ENCODE measurements at places on chromosomes 16 and 17. TPM values are rescaled to one million over a fixed set of nuclear protein-coding genes. Genes with fewer than 3 reads are reported as not detected.
A peak's percentile ranks its signal among the peaks of the same experiment; 100 is the strongest.

The VKORC1 gene
- 57.1 TPM for polyA plus RNA-seq

The RNU2-1 gene
- 1.1 TPM for polyA plus RNA-seq

The PTX4 gene
- 0.56 TPM for polyA plus RNA-seq

The RNF40 gene
- 72.0 TPM for polyA plus RNA-seq

The NPIPB6 gene
- polyA plus RNA-seq: not detected

GRCh38 chr17:76452127-76452659 is 759 bp downstream of the UBE2O start:
- DNase-seq: no peak

DNA sequence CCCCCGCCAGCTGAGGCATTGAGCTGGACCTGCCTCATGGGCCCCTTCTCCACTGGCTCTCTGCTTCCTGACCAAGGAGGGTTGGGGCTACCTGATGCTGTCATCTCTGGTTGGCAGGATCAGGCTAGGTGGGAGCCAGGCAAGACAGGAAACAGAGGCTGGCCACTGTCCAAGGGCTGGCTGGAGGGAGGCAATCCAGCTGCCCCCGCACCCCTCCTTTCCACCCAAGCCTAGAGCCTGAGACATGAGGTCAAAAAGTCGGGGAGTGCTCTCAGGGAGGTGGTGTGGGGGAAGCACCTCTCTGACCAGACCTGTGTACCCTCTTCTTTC is 14.5 kb downstream of the NGFR start:
- DNase-seq: no peak

GRCh38 chr17:75476752-75477489 is 20.5 kb downstream of the TMEM94 start:
- DNase-seq: no peak

GRCh38 chr16:48124266-48124665 is 31.5 kb downstream of the ABCC12 start:
- DNase-seq: no peak

DNA sequence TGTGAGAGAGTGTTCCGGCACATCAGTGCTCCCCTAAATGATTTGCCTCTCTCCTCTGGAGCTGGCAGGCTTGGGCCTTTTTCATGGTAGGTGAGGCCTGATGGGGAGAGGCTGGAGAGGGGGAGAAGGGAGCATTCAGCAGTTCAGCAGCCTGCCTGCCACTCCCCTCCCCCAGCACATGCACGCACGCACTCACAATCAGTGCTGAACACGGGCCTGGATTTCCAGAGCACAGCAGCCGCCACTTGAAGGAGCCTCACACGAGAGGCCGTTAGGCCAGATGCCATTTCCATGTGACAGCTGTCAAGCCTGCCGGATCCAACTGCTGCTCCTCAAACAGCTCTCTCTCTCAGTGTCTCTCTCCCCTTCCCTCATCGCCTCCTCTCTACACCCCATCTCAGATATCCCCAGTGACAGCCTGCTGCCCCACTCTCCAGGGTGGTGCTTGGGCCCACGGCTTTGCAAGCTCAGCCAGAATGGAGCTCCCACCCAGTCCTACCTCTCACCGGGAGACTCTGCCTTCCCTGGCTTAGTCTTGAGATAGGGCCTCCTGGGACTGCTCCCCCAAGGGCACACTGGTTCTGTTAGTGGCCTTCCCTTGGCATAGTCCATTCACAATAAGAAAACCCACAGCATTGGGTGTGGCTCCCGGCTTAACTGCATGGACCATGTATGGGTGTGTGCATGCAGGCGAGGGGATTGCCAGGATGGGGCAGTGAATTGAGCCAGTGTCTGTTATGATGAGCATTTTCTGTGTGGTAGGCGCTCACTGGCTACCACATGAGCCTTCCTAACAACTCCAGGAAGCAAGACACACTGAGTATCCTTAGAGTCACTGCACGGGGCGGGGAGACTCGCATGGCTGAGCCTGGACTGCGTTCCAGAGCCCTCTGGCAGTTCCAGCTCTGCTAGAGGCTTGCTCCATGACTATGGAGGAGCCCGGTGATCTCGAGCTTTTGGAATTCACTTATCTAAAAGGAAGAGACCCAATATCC is 226.2 kb downstream of the CCDC182 start:
- peak; percentile 78 for DNase-seq

- DNase-seq: peak; percentile 27
Observed at GRCh38 chr16:82700541-82701235, 73.9 kb downstream of the CDH13 start.

Measured in muscle of leg (tissue), 16 donors.